ENCODE measurements at places on chromosomes 6 and 20.

GRCh38 chr6:134844120-134844519 lies 105.8 kb downstream of the ALDH8A1 start:
- DNase-seq: no peak

DNA sequence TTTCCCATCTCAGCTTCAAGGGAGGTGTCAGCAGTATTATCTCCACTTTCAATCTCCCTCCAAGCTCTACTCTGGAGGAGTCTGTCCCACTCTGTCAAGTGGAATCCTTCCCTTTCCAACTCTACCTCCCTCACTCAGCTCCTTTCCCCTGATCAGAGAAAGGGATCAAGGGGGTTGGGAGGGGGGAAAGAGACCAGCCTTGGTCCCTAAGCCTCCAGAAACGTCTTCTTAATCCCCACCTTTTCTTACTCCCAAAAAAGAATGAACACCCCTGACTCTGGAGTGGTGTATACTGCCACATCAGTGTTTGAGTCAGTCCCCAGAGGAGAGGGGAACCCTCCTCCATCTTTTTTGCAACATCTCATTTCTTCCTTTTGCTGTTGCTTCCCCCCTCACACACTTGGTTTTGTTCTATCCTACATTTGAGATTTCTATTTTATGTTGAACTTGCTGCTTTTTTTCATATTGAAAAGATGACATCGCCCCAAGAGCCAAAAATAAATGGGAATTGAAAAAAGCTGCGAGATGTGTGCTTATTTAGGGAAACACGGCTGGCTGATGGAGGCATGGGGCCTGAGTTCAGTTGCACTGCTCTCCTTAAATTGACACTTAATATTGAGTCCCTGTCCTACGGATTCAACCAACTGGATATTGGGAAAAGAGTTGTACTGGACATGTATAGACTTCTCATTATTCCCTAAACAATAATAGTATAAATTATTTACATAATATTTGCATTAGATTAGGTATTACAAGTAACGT lies 4.9 kb downstream of the TUBB start:
- DNase-seq: no peak

DNA sequence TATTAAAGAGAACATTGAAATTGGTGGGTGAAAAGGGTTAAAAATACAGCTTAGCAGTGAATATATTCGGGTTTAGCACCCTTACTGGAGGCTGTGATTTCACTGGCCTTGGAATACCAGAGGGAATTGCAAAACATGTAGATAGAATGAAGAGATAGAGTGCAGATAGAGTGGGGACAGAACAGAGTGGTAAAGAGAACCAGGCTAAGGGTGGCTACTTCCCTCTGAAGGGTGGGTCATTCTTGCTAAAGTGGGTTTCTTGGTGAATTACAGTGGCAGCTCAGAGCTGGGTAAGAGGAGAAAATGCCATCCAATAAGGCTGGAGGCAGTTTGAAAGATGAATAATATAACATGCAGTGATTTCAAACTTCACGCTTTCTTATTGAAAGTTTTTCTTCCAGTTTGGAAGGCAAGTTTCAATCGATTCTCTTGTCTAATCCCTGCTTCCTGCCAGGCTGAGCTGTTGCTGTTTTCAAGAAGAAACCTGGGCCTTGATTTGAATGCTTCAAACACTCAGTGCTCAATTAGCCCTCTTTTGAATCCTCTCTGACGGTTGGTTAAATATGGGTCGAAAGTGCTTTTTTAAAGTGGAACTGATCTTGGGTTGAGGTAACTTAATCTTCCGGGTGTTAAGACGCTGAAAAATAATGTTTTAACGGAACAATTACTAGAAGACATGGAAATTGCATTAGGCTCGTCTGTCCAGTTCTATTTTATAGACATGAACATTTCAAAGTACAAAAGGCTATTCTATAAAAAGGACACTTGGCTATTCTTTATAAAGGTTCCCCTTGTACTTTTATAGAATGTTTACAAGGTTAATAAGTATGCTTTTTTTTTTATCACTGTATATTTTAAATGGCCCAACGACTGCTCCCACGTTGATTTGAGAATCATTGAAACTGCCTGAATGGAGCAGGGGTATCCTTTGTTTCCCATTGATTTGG lies 203.3 kb downstream of the BCAS1 start:
- DNase-seq: no peak

DNA sequence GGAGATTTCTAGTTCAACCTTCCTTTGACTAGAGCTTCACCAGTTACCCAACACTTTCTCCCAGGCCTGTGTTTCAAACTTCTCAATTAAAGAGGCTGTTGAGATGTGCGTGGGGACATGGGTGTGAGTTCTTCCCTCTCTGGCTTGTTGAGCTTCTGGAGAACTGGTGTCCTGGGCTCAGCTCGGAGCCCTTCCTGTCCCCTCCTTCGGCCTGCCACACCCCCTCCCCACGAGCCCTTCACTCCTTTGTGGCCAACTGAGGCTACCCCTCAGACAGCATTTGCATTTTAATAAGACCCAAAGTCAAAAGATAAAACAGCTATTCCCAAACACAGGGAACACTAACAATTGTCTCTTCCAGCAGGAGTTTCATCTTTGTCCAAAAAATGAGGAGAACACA lies 123.3 kb upstream of the MLN start:
- no peak for DNase-seq

DNA sequence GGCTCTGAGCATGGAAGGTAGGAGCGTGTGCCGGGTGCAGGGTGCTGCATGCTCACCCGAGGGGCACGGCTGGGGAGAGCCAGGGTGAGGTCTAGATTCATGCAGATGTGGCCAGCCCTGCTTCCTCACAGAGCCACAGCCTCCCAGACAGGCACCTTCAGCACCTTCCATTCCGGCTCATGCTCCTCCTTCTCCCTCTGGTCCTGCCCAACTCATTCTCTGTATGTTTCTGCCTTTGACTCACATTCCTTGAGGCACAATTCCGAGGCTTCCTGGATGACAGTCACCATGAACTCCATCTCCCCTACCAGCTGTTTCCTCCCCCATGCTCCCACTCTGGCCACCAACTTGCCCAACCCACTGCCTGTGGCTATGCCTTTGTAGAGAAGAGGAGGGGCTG lies 35.4 kb downstream of the DACT2 start:
- no peak for DNase-seq

GRCh38 chr6:145749632-145750031 lies 14.3 kb upstream of the EPM2A start:
- DNase-seq: peak; percentile 69

DNA sequence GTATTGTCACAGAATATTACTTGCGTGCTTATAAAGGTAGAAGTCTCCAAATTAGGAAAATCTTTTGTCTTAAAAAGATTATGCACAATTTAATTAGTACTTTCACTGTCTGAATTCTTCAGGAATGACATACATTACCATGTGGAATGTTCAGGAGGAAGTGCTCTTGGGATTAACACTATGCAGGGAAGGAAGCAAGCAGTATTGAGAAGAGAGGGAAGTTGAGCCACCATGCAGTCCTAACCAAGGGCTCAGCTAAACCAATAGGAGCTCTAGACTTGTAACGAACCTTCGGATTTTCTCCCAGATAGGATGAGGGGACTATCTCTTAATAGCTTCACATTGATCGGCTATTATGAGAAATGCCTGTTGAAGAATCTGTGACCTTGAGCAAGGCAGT lies 918.4 kb upstream of the MANEA start:
- no peak for DNase-seq

- DNase-seq: no peak
These were observed 17.4 kb upstream of the PLCB4 start for GRCh38 chr20:9051508-9051907.

DNA sequence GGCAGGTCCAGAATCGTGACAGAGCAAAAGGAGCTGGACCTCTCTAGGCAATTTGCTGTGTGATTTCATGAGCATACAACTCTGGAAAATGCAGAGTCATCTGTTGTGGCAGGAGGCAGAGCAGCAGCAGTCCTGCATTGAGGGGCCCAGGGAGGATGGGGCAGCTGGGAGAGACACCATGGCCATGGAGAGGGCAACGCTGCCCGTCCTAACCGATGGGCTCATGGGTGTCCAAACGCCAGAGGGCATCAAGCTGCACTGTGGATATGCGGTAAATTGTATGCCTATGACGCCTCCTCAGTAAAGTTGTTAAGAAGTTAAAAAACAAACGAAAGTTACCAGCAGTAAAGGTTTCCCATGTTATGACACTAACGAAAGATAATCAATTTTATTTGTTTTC lies 42.2 kb upstream of the DACT2 start:
- DNase-seq: no peak

- no peak for DNase-seq
These were observed 119.5 kb upstream of the CD93 start for GRCh38 chr20:23205611-23206041.

GRCh38 chr6:140321891-140322290 lies 947.4 kb upstream of the CITED2 start:
- DNase-seq: peak; percentile 86

DNA sequence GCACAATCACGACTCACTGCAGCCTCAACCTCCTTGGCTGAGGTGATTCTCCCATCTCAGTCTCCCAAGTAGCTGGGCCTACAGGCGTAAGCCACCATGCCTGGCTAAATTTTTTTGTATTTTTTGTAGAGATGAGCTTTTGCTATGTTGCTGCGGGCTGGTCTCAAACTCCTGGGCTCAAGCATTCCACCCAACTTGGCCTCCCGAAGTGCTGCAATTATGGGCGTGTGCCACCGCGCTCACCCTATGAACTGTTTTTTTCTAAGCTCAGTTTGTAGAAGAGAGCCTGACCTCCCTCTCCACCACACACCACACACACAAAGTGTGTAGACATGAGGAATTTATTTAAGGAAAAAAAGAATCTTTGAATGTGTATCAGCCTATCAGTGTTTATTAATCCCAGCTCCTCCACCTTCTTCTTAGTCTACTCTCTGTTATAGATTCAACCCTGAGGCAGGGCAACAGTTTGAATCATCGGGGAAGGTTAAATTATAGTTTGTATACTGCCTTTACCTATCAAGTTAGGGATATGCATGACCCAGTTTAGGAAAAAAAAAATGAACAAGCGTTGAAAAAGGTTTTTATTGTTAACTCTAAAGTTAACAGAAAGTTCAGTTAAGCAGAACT lies 74.1 kb downstream of the PLEKHG1 start:
- DNase-seq: no peak

GRCh38 chr6:47168180-47168579 lies 126.0 kb upstream of the ADGRF1 start:
- DNase-seq: peak; percentile 19

GRCh38 chr6:155038104-155038503 lies 43.0 kb downstream of the TIAM2 start:
- no peak for DNase-seq

All from AML-193 (cell line).